ENCODE measurements at places on chromosomes 4 and X.
A peak's percentile ranks its signal among the peaks of the same experiment; 100 is the strongest.

DNA sequence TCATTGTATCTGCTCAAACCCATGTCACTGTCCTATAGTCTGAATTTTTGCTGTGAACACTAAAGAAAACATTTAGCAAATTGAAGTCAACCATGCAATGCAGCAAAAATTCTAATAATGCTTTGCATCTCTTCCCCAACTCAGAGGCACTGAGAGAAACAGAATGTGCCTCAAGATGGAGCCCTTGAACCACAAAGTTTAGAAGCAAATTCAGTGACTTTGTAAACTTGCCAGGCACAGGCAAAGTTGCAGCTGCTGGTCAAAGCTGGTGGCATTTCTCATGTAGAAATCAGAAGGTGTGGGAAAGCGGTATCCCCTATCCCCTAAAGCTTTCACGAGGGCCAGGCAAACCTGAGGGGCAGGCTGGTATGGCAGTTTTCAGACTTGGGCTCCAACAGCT lies 121.7 kb upstream of the DIPK2B start:
- DNase-seq: no peak

GRCh38 chr4:42371305-42372252 lies 25.7 kb upstream of the SHISA3 start:
- DNase-seq: no peak

- no peak for DNase-seq
Measured at GRCh38 chrX:76920607-76921006, 493.1 kb downstream of the MAGEE1 start.

DNA sequence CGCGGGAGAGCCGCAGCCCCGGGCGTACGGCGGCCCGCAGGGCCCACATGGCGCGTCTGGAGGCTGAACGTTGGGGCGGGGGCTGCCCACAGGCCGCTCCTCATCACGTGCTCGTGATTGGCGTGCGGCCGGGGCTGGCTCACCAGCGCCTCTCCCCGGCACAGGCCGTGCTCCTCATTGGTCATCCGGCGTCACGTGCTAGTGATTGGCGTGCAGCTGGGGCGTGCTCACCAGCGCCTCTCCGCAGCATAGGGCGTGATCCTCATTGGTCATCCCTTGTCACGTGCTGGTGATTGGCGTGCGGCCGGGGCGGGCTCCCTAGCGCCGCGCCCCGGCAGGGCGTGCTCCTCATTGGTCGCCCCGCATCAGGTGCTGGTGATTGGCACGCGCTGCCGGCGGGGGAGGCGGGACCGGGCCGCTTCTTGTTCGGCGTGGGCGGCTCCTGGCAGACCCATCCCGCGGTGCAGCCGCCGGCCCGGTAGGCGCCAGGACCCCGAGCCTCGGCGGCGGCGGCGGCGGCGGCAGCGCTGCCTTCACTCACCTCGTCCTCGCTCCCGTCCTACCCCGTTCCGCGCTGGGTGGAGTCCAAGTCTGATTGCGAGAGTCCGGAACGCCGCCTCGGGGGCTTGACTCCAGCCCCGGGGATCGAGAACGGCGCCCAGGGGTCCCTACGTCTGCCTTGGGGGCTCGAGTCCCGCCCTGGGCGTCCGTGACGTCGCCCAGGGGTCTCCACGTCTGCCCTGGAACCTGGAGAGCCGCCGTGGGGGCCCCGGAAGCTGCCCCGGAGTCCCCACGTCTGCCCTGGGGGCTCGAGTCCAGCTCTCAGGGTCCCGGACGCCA lies at the start of gene GTPBP6:
GTPBP6 (minus strand) TSS at position 58 of the 840 bp plus-strand sequence; CDS start at position 49, 9 bp downstream.
- DNase-seq: peak; percentile 97

DNA sequence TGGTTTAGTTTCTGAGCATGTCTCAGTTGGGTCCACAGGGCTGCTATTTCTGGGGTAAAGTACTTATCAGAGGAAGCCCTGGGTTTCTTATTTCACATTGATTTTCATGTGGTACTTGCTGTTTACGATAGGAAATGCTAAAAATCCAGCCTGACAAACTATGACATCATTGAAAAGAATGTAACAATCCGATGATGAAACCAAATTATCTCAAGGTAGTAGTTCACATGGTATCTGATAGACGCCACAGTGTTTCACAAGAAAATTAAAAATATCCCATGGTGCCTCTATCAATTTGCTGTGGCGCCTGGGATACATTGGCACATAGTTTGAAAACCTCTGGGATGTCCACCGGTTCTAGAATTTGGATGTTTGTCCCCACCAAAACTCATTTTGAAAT lies 418.9 kb upstream of the RPS6KA3 start:
- no peak for DNase-seq

GRCh38 chr4:137181293-137181899 lies 350.9 kb downstream of the PCDH18 start:
- no peak for DNase-seq

- no peak for DNase-seq
Measured at GRCh38 chr4:95778666-95779065, 61.2 kb upstream of the PDHA2 start.

All from thymus (tissue), 14 donors.